OCI-M1 (cell line): ENCODE measurements at places on chromosomes 7 and 10.

DNA sequence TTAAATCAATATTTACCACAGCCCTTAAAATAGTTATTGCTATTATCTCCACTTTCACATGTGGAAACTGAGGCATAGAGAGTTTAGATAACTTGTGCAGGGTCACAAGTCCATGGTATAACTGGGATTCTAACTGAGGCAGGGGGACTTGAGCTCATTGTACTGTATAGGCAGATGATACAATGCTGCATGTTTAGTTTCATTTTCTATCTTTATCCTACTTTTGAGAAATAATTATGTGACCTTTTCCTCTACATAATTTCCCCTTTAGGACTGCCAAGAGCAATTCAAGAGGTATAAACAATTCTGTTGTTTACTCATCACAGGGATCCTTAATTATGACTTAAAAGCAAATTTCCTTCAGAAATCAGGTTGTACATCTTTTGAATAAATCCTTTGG lies 193.1 kb downstream of the SUGCT start:
- DNase-seq: no peak

GRCh38 chr10:75994357-75995040 lies 563.1 kb downstream of the LRMDA start:
- DNase-seq: no peak

DNA sequence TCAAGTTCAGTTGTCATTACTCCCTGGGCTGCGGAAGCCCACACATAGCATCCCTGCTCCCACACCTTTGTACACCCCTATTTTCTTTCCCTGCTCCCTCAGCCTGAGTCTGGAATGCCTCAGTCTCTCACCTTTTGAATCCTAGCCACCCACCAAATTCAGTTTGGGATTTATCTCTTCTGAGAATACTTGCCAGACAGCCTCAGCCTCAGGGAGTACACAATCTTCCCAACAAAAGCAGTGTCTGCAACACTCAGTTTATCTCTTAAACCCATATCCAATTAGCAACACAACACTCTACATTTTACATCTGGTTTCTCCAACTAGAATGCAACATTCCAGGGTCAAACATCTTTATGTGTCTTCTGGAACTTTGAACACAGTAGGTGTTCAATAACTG lies 190.2 kb downstream of the GPAM start:
- no peak for DNase-seq

DNA sequence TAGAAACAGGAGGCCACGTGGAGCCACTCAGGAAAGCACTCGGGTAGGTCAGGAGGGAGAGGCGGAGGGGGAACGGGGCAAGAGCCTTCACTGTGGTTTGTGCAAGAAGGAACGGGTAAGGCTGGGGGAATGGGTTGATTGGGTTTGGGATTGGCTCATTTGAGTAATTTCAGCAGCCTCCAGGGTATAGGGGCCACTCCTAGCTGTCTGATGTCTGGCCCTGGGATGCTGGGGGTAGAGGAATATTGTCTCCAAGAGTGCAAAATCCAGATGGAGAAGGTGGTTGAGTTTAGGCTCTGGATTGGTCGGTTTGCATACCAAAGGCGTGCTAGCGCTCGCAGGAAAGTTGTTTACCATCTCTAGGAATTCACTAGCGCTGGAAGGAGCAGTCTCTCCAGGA lies 47.2 kb downstream of the MYL10 start:
- DNase-seq: no peak

DNA sequence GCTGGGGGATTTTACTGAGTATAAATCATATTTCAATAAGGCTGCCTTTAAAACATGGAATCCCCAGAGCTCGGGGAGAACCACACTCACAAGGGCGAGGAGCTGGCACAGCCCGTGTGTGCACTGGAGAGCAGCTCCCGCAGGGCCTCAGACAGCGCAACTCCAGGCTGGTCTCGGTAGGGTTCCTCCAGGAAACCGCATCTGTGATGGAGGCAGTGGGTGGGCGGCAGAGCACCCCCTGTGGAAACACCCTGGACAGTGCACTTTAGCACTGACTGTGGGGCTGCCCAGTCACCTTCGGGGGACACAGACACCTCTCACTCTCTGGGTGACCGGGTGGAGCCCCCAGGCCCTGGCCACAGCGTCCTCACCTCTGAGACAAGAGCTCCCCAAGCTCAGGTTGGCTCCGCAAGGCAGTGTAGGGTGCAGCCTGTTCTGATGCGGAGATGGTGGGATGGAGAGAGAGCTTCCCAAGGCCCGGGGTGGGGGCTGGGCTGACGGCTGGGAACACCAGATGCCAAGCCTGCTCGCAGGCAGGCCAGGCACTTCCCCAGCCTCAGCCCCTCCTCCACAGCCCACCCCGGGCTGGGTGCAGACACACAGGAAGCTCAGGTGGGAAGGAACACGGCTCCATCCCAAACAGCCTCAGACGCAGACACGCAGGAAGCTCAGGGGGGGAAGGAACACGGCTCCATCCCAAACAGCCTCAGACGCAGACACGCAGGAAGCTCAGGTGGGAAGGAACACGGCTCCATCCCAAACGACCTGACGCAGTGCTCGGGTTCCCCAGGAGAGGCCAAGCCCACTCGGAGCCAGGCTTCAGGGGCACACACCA lies 224.4 kb downstream of the MAD1L1 start:
- DNase-seq: no peak

GRCh38 chr7:141416650-141417270 lies 134.4 kb upstream of the AGK start:
- DNase-seq: no peak

GRCh38 chr7:135271255-135271615 lies 37.6 kb downstream of the STRA8 start:
- no peak for DNase-seq

DNA sequence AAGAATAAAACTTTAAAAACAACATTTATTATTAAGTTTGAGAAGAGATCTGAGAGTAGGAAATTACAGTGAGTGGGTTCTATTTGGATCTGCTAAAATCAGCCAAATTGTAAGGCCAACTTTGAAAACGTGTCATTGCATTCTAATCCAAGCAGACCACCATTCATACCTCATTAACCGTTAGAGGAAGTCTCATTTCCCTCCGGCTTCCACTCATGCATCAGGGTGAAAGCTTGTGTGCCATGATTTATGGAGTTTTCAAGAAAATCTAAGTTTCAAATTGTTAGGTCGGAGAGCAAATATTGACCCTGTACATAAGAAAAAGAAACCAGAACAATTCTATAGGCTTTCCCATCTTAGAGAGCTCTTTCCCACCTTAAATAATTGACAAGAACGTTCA lies 166.6 kb upstream of the NRG3 start:
- DNase-seq: no peak

DNA sequence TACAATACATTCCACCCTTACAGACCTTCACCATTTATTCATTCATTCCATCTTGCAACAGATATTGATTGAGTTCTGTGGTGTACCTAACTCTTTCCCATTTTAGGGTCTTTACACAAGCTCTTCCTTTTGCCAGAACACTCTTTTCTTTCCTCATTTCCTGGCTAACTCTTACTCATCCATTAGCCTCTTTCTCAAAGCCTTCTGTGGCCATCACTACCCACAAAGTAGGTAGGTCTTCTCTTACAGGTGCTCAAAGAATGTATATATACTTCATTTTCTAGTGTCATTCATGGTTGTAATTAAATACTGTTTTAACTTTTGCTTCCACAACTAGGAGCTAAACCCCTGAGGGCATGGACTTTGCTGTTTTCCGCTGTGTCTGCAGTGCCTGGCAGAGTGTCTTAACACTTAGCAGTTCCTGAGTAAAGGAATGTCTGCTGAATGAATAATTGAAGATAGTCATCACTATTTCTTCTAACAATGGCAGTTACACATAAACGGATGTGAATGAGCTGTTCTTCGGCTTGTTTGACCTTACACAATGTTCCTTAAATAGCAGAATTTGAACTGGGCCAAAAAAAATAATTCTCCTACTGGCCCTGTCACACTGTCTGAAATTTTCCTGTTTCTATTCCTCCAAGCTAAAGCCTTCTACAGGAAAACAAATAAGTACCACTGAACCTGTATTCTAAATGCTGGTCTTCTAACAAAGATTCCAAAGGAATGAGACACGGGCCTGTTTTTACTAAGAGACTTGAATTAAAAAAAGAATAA lies 15.1 kb downstream of the BCAP29 start:
- DNase-seq: no peak

- no peak for DNase-seq
Measured at GRCh38 chr7:91140982-91141381, 123.3 kb upstream of the FZD1 start.
